Daoy (cell line): ENCODE measurements at places on chromosomes 4 and X.

DNA sequence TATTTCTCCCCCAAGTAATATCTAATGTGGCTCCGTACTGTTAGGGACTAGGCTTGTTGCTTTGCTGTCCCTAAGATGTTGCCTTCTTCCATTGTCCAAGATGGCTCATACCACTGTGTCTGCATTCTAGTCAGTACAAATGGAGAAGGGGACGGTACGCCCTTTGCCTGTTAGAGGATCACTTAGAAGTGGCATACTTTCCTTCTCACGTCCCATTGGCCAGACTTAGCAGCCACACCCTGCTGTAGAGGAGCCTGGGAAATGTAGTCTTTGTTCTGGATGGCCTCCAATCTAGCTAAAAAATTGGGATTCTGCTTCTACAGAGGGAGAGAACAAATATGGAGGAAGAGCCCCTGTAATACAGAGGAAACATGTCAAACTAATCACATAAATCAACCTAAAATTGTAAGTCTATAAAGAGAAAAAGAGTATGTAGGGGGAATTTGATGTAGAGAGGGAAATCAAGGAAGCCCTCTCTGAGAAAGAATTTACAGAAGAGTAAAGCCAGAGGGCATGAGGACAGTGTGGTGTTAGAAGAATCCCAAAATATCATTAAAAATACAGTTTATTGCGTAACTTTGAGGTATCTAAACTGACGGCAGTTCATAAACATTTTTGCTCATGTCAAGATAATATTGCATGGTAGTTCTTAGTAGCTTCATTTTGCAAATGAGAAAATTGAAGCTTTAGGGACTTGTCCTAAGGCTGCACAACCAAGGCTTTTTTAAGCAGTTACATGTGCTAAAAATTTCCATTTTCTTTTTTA, 15.1 kb downstream of the PRIMPOL start:
- no peak for DNase-seq

GRCh38 chrX:38817004-38817703, 15.9 kb downstream of the MID1IP1 start:
- peak; percentile 44 for DNase-seq

DNA sequence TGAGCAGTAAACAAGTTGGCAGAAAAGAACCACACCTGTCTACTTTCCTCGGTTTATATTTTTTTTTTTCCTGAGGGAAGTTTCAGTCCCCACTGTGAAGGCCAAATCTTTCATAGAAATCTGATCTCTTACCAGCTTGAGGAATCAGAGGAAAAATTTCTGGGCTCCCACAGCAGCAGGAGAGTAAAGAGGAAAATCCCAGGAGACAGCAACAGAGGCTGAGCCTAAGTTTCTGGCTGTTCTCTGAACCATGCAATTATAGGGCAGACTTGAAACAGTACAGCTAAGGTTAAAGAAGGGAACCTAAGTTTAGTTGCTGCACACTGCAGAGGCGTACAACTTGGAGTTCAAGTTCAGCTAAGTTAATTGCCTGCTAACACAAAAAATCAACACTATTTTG, 1090.9 kb upstream of the INTU start:
- DNase-seq: no peak

- no peak for DNase-seq
These were observed 1.7 kb downstream of the EGFL6 start for GRCh38 chrX:13571136-13571535.

GRCh38 chrX:48498374-48498809, 10.4 kb upstream of the PORCN start:
- peak; percentile 92 for DNase-seq

- DNase-seq: no peak
These were observed 164.7 kb downstream of the CHIC2 start for GRCh38 chr4:53899586-53900270.

- DNase-seq: no peak
These were observed 16.8 kb upstream of the NAT8L start for GRCh38 chr4:2042204-2042946.

GRCh38 chr4:169593050-169593560, 19.3 kb downstream of the NEK1 start:
- DNase-seq: no peak

DNA sequence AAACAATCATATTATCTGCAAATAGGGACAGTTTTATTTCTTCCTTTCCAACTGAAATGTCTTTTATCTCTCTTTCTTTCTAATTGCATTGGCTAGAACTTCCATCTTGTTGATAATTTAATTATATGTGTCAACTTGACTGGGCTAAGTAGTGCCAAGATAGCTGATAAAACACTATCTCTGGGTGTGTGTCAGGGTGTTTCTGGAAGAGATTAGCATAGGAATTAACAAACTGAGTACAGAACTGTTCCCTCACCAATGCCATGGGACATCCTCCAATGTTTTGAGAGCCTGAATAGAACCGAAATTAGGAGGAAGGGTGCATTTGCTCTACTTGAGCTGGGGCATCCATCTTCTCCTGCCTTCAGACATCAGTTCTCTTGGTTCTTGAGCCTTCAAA, 1027.2 kb downstream of the FAT4 start:
- no peak for DNase-seq

DNA sequence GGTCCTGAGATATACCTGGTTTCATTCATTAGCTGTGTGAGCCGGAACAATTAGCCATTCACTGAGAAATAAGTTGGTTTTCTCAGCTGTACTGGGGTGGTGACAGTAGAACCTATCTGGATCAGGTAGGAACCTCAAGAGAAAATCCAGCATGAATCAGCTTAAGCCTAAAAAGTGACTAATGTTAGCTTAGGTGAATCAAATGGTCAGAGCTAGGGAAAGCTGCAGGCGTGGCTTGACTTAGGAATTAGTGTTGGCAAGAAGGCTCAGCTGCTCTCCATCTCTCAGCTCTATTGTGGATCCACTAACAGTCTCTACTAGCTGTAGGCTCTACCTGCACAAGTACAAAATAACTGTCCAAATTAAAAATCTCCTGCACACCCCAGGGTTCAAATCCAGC, 1025.5 kb downstream of the RAB28 start:
- no peak for DNase-seq

DNA sequence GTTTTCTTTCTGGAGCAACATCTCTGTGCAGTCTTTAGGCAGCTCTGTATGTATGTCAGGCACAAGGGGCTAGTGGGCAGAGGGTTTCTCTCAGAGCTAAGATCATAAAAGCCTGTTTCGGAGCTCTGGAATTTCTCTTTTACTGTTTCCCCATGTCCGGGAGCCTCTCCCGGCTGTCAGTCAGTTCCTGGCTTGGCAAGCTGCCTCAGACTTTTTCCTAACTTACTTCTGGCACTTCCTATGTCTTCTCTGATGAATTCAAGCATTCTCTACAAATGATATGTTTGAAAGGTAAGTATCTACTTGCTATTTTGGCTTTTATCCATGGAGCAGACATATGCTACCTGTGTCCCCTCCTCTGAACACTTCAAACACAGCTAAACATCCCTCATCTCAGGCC, 129.3 kb upstream of the PGRMC2 start:
- no peak for DNase-seq

- no peak for DNase-seq
These were observed 377.9 kb upstream of the EMCN start for GRCh38 chr4:100895556-100896197.
